Thyroid gland (tissue), 4 donors: ENCODE measurements at places on chromosomes 4 and X.
A peak's percentile ranks its signal among the peaks of the same experiment; 100 is the strongest.

DNA sequence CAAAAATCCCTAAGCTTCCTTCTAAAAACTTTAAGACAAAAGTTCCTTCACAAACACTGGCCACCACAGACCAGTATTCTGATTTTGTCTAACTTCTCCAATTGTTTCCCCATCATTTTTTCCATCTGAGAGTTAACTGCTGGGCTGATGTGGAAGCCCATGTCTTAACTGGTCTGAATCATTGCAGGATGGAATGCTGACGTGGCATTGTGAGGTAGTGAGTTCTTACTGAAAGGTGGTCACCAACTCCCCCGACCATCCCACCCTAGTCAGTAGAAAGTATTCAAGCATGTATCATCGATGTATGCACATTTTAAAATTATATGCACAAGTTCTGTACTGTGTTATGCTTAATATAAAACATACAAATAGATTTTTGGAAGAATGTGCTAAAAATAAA is 99.1 kb upstream of the SMIM10 start:
- DNase-seq = no peak

GRCh38 chrX:13404364-13404763 is 84.5 kb upstream of the ATXN3L start:
- no peak for DNase-seq

GRCh38 chr4:62402088-62402806 is 1202.1 kb downstream of the ADGRL3 start:
- no peak for DNase-seq

DNA sequence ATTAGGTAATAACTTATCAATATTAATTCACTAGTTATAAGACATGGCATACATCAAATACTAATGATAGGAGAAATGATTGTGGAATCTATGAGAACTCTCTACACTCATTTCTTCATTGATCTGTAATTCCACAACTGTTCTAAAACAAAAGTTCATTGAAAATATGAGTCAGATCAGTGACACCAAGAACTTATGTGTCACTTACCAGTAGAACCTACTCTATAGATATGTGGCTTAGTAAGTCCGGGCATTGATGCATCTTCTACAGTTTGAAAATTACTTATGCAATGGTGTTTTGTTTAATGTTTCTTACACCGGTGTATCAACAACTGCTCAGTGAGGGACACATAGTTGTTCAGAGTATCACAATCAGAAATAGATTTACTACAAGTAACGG is 520.3 kb downstream of the ARAP2 start:
- no peak for DNase-seq

GRCh38 chrX:109537324-109537665 is 651 bp downstream of the NXT2 start:
- DNase-seq = peak; percentile 56

DNA sequence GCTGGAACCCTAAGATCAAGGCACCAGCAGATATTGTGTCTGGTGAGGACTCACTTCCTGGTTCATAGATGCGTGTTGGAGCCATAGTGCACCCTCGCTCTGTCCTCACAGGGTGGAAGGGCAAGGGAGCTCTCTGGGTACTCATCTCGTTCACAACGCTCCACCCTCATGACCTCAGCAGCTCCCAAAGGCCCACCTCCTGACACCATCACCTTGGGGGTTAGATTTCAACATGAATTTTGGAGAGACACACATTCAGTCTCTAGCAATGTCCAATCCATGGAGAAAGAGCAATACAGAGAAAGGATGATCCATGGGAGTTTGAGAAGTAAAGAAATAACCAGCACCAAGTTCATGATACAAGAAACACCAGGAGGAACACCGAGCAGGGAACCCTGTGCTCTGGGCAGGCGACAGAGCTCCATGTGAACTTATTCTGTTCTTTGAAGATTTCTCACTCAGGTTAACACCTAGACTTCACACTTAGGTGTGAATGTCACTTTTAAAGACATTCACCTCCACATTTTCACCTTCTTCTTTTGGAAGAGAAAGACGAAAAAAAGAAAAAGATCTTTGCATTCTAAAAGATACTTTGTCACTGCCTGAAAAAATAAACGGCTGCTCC is 171.8 kb upstream of the FAM9B start:
- no peak for DNase-seq

GRCh38 chr4:153538487-153539357 is 72.6 kb downstream of the TMEM131L start:
- DNase-seq = peak; percentile 51

- no peak for DNase-seq
Measured at GRCh38 chr4:57083090-57083489, 27.1 kb downstream of the IGFBP7 start.

- DNase-seq = no peak
Measured at GRCh38 chr4:119027811-119028210, 107.8 kb upstream of the MYOZ2 start.

GRCh38 chrX:19647731-19648588 is 132.7 kb upstream of the MAP3K15 start:
- DNase-seq = no peak

- DNase-seq = no peak
Measured at GRCh38 chr4:161577579-161578301, 586.1 kb downstream of the FSTL5 start.

- peak; percentile 93 for DNase-seq
Measured at GRCh38 chr4:176320340-176320975, 692 bp downstream of the SPCS3 start.

- DNase-seq = no peak
Measured at GRCh38 chr4:141391293-141391692, 170.6 kb downstream of the ZNF330 start.

DNA sequence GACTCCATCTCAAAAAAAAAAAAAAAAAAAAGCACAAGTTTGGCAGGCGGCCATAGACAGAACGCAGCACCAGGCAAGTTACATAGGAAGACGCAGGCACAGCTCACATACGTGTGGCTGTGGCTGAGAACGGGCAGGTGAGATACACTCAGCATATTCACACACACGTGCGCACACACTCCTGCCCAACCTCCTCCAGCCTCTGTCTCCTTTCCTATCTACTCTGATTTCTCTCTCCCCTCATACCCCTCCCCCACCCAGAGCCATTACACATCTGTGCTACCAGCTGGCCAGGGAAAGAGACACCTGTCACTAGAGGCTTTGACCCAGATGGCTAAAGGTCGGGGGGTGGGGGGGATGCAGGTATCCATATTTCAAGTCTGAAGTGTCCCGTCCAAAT is 2.2 kb upstream of the SLC38A5 start:
- no peak for DNase-seq

GRCh38 chr4:14404730-14405129 is 597.6 kb upstream of the CPEB2 start:
- DNase-seq = no peak

DNA sequence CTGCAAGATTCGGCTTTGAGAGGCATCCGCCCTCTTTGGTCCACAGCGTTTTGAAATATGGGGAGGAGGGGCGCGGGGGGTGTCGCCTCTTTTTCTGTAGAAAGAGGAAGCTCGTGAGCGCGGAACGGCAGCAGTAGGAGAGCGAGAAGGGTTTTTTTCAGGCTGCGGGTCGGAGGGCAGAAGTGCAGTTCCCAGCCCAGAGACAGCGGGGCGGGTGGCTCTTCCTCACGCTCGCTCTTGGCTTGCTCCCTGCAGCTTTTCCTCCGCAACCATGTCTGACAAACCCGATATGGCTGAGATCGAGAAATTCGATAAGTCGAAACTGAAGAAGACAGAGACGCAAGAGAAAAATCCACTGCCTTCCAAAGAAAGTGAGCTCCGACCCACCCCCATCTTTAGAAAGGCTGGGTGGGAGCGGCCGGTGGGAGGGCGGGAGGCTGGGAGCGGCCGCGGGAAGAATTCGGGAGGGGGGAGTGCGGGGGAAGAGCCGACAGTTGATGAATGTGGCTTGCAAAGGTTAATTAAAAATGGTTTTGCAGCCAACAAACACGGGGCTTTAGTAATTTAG is 1.2 kb downstream of the TMSB4X start:
- DNase-seq = peak; percentile 33

DNA sequence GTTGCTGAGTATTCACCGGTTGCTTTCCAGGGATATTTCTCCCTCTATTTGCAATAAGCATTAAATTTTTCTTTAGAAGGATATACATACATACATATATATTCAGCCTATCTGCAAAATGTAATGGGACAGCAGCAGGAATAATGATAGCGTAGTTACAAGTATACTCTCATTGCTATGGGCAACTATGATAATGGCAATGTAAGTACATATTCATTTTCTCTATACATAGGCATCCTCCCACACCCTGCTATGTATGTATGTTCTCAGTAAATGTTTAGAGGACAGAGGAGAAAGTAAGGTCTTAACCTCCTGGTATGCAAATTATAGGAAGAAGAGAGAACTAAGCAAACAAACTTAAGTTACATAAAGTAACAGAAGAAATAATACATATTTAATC is 19.7 kb upstream of the MAB21L2 start:
- no peak for DNase-seq

GRCh38 chr4:1573830-1574459 is 110.2 kb downstream of the FAM53A start:
- no peak for DNase-seq

GRCh38 chrX:48689208-48689920 is 5.8 kb downstream of the WAS start:
- no peak for DNase-seq

DNA sequence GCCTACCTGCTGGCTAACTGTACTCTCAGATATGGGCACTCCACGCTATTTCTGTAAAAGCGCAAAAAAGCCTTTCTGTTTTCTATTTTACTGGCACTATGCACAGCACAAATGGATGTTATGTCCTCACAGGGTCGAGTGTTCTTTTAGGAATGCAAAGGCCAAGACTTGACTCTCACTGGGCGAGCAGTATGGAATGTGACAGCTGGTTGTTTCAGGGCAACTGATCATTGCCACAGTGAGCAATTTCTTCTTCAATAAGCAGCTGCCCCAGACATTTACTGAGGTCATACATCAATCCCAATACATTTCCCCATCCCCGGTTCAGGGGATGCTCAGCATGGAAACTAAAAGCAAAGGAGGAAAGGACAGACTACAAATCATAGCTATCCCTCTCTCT is 58.2 kb downstream of the PDE5A start:
- no peak for DNase-seq

DNA sequence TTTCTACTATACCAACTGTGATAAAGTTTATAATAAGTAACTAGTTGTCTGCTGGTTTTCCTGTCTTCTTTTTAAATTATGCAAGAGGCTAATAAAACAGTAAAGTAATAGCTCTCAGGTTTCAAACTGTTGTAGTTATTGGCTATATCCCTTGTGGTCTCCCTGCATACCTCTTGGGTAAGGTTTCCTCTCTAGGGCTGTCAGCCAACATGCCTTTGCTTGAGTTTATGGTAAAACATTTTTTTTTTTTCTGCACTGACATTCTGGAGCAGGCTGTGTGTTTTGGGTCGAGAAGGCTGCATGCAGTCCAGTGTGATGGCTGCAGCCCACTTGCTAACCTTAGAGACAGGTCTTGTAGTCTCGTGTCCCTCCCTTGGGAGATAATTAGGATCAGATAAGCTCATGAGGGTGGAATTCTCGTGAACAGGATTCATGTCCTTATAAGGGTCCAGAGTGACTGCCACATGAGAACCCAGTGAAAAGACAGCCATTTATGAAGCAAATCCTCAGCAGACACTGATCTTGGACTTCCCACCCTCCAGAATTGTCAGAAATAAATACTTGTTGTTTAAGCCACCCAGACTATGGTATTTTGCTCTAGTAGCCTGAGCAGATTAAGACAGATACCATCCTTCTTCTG is 831.2 kb downstream of the CCSER1 start:
- DNase-seq = no peak

DNA sequence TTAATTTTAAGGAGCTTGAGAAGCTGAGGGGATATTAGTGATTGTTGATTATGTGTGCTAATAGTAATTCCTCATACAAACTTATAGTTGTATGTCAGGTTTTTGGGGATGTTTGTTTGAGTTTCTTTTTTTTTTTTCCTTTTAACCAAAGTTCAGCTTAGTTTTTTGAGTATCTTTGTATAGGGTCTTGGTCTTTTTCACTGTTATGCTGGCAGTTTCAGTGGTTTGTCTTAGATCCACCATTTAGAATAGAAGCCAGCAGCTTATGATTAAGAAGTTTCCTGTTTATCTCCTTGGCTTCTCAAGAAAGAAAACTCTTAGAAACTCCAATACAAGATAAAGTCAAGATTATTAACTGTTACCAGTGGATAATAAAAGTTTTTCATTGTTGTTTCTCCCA is 16.1 kb downstream of the CPEB2 start:
- no peak for DNase-seq

DNA sequence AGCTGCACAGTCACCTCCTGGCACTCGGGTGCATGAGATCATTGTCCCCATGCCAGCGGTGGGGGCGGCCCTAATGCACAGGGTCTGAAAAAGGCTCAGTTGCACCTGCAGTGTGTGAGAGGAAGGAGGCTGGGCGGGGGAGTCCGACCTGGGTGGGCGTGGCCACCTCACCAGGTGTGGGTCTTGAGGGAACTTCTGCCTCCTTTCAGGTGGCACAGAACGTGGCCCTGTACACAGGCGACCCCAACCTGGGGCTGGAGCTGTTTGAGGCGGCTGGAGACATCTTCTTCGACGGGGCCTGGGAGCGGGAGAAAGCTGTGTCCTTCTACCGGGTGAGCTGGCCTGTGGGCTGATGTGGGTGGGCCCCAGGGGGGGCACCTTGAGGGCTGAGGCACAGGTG is 34.3 kb upstream of the HTRA3 start:
- DNase-seq = no peak

DNA sequence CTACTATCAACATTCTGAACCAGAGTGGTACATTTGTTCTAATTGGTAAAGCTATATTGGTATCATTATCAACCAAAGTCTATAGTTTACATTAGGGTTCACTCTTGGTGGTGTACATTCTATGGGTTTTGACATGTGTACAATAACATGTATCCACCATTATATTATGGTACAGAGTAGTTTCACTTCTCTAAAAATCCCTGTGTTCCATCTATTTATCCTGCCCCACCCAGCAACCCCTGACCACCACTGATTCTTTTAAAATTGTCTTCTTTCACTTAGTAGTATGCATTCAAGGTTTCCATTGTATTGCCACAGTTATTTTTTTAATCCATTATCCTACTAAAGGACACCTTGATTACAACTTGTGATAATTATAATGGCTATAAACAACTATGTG is 15.3 kb upstream of the TMPRSS11D start:
- DNase-seq = no peak

GRCh38 chr4:139599594-139600374 is 43.8 kb upstream of the SETD7 start:
- DNase-seq = no peak

DNA sequence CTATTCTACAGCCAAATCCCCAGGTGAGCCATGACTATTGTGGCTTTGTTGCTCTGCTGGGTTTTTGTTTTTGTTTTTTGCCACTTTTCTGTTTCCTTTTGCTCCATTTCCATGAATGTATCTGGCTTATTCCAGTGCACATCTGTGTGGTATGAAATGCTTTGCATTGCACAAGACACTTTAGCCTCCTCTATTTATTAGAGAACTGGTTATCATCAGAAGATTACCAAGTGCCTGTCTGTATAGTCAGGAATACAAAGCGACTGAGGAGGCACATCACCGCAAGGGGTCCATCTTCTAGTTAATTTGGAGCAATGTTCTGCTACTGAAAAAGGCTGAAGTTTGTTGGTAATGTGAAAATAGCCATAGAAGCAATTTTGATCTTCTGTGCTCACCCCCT is 120.8 kb downstream of the DCLK2 start:
- no peak for DNase-seq
